ENCODE measurements at places on chromosomes 11 and 22.

- DNase-seq = no peak
These were observed 50.6 kb downstream of the KCNJ4 start for GRCh38 chr22:38404419-38404818.

- no peak for DNase-seq
These were observed 6.9 kb downstream of the DPAGT1 start for GRCh38 chr11:119094816-119095065.

DNA sequence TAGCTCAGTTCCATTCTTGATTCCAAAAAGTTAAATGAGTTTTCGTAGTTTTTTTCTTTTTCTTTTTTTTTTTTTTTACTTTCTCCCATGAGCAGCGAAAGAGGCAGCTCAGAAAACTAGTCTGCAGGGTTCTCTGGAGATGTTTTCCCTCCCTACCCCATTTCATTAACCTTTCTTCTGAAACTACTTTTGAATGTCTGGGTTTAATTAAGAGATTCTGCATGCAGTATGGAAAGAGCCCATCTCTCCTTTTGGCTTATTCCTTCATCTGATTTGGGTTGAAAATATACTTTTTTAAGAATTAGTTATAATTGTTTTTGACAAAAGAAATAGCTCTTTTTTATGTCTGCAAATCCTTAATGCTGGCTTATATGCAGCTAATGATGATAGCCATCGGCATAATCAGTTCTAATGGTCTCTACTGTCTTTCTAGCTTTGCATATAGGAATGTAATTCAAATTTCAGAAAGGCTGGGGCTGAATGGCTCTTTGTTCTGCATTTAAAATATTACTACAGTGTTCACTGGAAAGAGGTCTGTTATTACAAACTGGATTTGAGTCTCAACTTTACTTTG, 265.3 kb downstream of the FAT3 start:
- no peak for DNase-seq

DNA sequence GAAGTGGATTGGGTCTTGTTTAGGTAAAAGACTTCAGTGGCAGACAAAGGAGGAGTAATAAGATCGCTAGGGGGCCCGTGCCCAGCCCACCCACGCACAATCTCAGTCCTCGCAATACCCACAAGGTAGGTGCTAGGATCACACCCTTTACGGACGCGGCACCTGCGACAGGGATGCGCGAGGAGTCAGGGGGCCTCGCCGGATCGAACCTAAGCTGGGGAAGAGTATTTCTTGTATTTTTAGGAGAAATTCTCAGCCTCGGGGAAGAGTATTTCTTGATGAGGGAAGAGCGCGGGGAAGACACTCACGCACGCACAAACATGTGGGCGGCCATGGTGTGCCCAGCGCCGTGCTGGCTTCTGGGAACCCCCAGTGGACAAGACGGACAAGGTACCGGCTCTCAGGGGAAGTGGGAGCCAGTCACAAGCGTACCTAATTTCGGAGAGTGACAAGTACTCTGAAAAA, 745 bp upstream of the FAM118A start:
- DNase-seq = no peak

- no peak for DNase-seq
These were observed 30.5 kb upstream of the CYB5R3 start for GRCh38 chr22:42679691-42680090.

- no peak for DNase-seq
These were observed 43.1 kb downstream of the SVIP start for GRCh38 chr11:22786475-22786874.

DNA sequence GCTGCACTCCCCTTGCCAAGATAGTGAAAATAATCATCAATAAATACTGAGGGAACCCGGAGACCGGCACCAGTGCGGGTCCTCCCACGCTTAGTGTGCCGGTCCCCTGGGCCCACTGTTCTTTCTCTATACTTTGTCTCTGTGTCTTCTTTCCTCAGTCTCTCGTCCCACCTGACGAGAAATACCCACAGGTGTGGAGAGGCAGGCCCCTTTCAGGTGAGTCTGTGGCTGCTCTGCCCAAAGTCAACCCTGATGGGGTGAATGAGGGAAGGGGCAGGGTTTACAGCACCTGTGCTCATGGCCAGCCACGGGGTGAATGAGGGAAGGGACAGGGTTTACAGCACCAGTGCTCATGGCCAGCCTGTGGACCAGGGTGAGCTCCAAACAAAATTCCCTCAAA, 4.7 kb downstream of the BET1L start:
- no peak for DNase-seq

- DNase-seq = no peak
These were observed 22.3 kb downstream of the DHCR7 start for GRCh38 chr11:71425860-71426259.

DNA sequence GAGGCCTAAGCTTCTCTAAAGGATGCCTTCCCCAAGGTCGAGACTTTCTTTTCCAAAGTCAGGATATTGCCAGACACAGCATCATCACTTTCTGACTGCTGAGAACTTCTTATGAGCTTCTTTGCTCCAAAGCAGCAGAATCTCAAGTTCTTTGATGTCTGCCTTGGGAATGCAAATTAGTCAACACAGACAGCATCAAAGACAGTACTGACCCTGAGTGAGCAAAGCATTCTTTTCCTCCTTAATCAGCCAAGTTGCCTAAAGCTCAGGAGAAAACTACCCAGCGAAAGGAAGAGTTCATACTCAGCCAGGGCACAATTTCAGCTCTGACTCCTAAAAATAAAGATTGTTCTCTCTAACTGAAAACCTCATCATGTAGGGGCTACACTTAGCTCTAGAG, 98.0 kb downstream of the SLC36A4 start:
- DNase-seq = no peak

GRCh38 chr11:47253660-47254059, 4.1 kb upstream of the NR1H3 start:
- no peak for DNase-seq

DNA sequence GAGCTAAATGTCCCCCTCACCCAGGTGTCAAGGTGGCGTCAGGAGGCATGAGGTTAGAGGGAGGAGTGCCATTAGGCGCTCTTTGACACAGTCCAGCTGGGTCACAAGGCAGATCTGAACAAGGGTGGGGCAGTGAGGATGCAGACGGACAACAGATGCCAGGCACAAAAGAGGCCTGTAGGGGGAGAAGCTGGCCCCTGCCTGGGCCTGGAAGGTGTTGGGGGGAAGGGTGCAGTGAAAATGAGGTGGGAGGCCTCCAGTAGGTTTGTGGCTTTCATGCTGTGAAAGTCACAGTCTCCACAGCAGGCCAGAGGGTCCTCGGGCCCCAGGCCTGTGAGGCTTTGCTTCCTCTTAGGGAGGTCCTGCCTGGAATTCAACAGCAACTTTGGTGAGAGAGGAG, 85.0 kb upstream of the PLET1 start:
- DNase-seq = no peak

GRCh38 chr11:130103296-130103814, 33.7 kb downstream of the APLP2 start:
- DNase-seq = no peak

DNA sequence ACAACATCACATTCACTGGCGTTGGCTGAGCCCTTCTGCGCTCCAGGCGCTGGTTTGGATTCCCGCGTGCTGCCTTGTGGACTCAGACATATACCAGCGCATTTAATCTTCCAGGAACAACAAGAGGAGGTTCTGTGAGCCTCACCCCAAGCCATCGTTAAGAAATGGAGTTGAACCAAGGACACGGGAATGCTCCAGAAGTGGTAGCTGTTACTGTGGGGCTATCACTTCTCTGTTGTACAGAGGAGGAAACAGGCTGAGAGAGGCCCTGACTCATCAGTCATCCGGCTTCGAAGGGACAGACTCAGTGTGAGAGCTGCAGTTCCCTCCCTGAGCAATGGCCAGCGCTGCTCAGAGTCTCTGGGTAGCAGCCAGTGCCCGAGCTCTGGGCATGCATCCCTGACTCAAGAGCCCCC, 291.3 kb downstream of the TBC1D22A start:
- no peak for DNase-seq

Measured in D721Med (cell line).